ENCODE measurements at places on chromosomes 16 and 17. TPM values are rescaled to one million over a fixed set of nuclear protein-coding genes. Genes with fewer than 3 reads are reported as not detected.

The CDH16 gene
- total RNA-seq, result not detected

DNA sequence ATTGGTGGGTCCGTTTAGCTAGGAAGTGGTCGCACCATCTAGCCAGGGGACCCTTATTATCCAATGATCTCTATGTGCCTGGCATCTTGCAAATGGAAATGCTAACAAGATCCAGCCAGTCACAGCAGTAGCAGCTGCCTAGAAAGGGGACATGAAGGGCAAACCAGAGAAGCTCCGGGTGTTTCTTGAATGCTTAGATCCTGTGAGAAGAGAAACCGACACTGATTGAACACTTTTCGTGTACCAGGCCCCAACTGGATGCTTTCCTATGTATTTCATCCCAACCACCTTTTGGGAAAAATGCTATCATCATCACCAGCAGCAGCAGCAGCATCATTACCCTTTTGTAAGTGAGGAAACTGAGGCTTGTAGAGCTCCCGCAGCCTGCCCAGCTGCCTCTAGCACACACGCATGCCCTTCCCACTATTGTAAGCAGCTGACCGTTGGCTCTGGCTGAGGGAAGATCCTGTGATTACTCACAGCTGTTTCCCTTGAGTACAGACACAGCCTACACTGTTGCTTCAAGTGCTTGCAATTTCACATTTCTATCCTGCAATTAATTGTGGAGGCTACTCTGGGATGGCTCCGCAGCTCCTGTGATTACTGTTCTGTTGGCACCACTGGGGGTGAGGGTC lies 180.7 kb upstream of the CACNG5 start:
- peaks cover 13% of the 10 kb centered on the region for H3K4me1 ChIP-seq
- peak; percentile 65 for DNase-seq
- H3K27me3 ChIP-seq, result no peaks in the 10 kb centered on the region
- no peaks in the 10 kb centered on the region for H3K36me3 ChIP-seq

DNA sequence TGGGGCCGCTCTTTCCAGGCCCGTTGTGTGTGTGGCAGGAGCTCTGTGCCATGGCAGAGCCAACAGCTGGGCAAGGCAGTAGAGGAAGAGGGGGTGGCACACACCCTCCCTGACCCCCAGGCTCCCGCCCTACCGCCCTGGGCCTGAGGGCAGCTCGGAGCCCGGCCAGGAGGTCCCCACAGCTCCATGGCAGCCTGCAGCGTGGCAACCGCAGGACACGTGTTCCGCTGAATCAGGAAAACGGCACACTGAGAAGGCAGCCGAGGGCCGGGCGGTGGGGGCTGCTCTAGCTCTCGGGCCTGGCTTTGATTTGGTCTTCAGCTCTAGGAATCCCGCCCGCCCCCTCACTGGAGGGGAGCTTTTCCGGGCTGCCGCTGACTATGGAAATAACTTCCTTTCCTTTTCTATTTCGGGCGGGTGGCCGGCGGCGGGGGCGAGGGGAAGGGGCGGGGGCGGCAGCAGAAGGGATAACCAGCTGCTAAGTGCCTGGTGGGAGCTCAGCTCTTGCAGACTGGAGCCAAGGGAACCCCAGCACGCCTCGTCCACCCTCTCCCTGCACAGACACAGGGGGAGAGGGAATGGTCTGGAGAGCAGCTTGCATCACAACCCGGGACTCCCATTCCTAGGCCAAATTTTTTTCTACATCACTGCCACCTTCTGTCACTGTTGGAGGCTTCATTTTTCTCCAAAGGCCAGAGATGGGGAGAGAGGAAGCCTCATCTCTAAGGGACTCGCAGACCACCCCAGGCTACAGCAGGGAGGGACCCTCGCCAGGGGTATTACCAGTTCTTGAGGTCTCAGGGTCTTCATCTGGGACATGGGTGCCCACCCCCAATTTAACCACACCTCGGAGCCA lies 24.8 kb upstream of the MRPS23 start:
- peak overlapping the region; percentile 44 for H3K4me3 ChIP-seq
- H3K27ac ChIP-seq, result peak overlapping the region; percentile 97
- H3K27me3 ChIP-seq, result no peaks in the 10 kb centered on the region
- peaks cover 3% of the 10 kb centered on the region for H3K36me3 ChIP-seq
- peak; percentile 94 for DNase-seq

- H3K36me3 ChIP-seq, result no peaks in the 10 kb centered on the region
- H3K27ac ChIP-seq, result no peak overlapping the region
- peaks cover 12% of the 10 kb centered on the region for H3K4me1 ChIP-seq
Observed at GRCh38 chr16:27430923-27431484, 29.0 kb downstream of the IL21R start.
